Stimulated activated CD4-positive, alpha-beta T cell treated with anti-CD3 and anti-CD28 coated beads, TNF-alpha, amount 100 ng/mL, for 24 hours (primary cell): ENCODE measurements at places on chromosomes 12 and 14.

- no peak for DNase-seq
Measured at GRCh38 chr14:71523630-71524319, 408.5 kb upstream of the RGS6 start.

- DNase-seq: no peak
Measured at GRCh38 chr12:114319422-114319821, 86.5 kb downstream of the TBX5 start.

DNA sequence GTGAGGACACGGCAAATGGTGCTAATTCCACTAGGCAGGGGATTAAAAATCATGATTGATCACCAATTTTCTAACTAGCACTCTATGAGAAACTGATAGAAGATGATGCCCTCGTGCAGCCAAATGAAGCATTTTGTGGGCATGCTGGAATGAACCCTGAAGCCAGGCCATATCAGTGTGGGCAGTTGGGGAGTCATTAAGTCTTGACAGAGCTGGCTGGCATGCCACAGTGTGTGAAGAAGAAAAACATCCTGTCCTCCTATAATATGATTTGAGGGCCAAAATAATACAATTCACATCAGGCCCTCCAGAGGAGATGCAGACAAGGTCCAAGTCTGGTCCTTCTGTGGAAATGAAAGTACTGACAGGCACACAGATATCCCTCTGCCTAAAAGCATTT, 107.1 kb downstream of the TMTC1 start:
- DNase-seq: no peak

DNA sequence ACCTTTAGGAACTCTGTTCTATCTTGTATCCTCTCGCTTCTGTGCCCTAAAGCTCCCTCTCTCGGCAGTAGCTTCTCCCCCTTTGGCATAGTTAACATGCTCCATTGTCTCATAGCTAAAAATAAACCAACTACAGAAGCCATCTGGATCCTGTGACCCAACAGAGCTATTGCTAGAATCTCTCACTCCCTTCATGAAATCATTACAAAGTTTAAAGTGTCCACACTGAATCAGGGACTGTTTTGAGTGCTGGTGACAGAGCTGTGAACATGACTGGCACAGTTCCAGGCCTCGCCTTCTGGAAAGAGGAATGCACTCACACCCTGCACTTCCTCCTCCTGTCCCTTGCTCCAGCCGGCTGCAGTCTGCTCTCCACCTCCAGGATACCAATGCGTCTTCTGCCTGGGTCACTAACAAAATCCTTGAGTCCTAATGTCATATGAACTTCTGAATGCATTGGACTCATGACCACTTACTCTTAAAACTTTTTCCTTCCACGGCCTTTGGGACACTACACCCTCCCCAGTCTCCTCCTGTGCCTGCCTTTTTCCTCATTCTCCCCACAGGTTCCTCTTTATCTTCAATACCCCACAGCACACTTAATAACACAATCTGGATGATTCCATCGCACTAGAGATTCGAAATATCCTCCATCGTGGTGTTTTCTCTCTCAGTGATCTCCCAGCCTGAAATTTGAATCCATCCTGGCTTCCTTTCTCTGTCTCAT, 13.2 kb downstream of the PLBD1 start:
- DNase-seq: no peak

GRCh38 chr12:56476143-56476542, 7.8 kb downstream of the SPRYD4 start:
- DNase-seq: no peak

GRCh38 chr12:27965411-27965810, 7.1 kb downstream of the PTHLH start:
- no peak for DNase-seq

DNA sequence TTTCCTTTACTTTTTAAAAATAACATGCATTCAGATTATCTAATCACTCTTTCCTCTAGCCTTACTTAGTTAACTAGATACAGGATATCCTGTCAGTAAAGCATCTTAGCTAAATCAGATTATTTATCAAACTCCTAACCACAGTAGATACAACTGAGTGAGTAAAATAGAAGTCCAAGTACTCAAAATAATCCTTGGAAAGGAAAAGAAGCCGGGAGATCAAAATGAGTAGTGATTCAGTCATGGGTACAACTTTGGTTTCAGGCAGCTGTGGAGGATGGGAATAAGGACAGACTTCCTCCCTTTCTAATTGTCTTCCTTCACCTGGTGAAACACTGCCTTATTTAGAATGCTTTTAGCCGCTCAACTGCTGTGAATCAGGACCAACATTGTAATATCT, 29.4 kb downstream of the GNG2 start:
- no peak for DNase-seq

DNA sequence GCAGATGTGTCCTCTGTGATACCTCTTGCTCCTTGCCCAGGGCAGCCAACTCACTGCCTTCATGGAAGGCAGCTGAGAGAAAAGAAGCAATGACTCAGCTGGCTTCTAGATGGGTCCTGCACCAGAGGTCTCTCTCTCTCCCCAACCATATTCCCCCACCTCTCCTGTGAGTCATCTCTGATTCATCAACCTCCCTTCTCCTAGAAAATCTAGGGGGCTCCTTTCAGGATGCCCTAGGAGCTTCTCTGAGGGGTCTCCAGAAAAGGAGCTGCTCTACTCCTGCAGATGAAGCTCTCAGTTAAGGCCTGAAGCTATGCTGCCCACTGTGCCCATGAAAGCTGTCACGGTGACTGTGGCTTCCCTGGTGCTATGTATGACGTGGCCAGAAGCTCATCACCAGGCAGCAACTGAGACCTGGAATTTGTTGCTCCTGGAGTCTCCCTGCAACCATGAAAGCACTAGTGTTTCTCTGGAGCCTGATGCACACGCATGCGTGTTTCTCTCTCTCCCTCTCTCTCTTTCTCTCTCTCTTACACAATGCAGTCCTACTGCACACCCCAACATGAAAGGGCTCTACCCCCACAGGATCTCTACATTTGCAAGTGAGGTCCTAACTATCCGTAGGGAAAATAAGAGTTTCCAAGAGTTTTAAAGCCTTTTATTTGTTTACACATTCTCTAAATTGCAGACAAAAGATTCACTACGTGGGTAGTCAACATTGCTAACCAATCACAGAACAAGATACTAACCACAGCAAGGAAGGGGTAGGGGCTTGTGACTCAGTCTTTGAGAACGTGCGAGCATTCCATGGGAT, 285.3 kb downstream of the DPF3 start:
- DNase-seq: no peak

- no peak for DNase-seq
Measured at GRCh38 chr12:32301216-32301615, 98.1 kb upstream of the FGD4 start.

DNA sequence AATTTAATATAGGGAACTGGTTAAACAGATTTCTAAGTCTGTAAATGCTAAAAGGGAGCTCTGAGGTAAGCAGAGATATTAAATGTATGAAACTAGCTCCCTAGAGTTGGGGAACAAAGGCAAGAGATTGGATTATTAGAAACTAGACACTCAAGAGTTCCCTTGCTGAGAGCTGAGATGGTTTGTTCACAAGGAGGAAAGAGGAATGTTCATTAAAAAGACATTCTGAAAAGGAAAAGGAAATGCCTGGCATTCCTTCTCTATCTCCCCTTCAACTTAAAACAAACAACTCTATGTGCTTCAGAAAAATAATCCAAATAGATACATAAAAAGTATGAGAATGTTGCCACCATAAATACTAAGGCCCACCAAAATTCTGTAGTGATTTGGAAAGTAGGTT, 73.7 kb downstream of the GALNT4 start:
- no peak for DNase-seq

GRCh38 chr12:57012600-57013465, 3.5 kb downstream of the TAC3 start:
- DNase-seq: no peak

DNA sequence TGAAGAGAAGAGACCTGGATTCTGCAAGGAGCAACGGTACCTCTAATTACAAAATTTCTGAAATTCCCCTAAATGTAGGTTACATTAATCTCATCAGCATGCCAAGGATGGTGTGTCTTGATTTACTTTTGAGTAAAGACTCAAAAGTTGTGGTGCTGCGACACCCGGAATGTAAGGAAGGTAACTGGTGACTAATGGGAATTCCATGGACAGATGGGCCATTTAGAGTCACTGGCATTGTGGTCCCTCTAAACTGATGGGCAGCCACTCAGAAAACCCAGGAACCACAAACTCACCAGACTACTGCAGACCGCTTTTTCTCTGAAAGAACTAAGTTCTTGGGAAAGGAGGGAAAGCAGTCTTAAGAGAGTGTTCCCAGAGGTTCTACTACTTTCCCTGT, 32.8 kb downstream of the GRIN2B start:
- DNase-seq: no peak

DNA sequence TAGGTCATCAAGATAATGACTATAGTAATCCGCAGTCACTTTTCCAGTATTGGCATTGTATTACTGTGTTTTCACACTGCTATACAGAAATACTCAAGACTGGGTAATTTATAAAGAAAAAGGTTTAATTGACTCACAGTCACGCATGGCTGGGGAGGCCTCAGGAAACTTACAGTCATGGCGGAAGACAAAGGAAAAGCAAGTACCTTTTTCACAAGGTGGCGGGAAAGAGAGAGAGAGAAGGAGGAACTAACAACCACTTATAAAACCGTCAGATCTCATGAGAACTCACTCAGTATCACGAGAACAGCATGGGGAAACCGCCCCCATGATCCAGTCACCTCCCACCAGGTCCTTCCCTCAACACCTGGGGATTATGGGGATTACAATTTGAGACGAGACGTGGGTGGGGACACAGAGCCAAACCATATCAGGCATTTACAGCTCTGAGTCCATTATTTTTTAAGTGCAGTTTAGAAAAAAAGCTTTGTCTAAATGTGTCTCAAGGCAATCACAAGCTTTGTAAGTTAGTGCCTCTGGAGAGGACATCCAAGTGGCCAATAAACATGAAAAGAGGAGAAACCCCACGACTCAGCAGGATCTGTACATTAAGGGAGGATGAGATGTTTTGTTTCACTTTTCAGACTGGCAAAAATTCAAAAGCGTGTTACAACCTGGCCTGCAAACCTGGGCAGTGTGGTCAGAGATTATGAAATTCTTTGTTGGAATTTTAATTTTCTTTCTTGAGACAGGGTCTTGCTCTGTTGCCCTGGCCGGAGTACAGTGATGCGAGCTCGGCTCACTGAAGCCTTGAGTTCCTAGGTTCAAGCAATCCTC, 82.0 kb downstream of the DNAH10 start:
- DNase-seq: no peak

GRCh38 chr12:50637870-50638481, 125.9 kb upstream of the ATF1 start:
- DNase-seq: no peak

DNA sequence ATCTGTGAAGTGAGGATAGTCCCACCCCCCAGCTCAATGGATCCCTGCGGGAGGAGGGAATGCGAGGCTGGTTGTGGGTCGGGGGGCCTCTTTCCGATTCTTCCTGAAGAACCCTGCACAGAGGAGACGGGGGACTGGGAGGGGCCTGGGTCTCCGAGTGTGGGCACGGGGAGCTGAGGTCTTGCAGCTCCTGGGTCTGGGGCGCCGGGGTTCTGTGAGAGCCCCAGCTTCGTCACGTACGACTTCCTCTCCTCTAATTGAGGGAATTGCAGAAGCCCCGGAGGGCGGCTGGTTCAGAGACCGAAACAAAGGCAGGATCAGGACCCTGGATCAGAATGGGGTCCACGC, 66.6 kb downstream of the DIO3 start:
- no peak for DNase-seq

- DNase-seq: no peak
Measured at GRCh38 chr14:101972126-101972866, 7.9 kb downstream of the DYNC1H1 start.

DNA sequence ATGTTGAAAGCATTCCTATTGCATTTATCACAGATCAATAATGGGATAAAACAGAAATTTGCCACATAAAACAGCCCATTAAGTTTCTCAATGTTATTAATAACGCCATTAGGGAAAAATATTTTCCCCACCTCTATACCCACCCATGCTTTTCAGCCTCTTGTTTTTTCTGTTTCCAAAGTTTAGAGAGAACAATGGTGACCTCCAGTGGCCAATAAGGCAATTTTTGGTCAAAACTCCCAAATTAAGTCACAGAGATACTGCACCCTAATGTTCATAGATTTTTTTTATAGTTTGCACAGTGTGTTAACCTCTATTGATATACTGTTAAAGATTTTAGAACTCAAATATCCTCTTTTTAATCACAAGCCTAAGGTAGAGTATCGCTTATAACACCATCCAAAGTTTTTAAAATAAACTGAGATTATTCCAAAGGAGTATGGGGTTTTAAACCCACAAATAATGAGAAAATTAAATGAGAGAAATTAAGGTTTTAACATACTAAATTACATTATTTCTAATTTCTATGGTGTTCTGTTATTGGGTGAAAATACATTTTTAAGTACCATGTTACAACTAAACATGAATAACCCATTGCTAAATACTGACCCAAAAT, 184.7 kb upstream of the DCN start:
- DNase-seq: no peak

- no peak for DNase-seq
Measured at GRCh38 chr12:129550353-129550752, 353.5 kb downstream of the TMEM132D start.

GRCh38 chr12:45368841-45369489, 153.1 kb downstream of the ANO6 start:
- no peak for DNase-seq

DNA sequence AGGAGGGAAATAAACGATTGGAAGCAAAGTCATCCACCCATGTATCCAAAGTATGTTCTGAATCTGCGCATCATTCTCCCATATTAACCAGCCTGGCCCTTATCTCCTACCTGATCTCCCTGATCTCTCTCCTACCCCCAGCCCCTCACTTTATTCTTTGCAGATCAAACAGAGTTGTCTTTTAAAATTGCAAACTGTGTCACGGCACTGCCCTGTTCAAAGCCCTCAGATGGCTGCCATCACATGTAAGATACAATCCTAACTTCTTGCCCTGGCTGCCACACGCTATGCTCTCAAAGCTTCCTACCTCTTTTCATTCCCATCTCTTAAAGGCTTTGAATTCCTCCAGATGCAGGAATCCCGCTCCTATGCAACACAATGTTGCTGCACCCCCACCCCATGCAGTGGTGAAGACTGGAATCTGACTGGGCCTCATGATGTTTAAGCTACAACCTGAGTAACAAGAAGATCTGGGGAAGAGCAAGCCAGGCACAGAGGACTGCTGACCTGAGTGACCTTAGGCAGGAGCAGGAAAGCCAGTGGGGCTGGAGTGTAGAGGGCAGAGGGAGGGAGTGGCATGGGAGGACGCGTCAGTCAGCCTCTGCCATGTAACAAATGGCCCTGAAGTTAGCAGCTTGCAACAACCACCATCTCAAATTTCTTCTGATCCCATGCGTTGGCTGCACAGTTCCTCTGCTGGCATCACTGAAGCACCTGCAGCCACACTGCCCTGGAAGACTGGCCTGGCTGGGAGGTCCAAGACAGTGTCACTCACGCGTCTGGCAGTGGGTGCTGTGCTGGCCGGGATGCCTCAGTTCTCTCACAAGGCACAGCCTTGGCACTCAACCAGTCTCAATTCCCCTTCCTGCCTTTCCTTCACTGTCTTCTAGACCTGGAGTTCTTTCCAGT, 382.8 kb downstream of the BCL11B start:
- DNase-seq: no peak

DNA sequence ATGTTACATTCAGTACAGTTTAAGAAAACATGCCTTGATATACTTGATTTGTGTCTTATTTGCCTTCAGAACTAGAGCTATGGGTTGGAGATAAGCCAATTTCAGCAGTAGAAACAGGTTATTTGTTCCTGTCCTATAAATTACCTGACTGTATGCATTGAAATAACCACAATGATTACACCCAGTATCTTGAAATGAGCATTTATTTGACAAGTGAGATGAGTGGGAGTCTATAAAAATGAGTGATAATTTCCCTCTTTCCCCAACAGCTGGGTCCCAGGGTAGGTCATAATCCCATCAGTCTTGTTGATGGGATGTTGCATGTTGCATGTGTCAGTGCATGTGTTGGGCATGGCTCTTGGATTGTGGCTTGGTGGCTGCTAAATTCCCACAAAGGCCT, 3.7 kb downstream of the TAS2R42 start:
- no peak for DNase-seq
